Fibroblast of the aortic adventitia (primary cell): ENCODE measurements at places on chromosomes 1 and 21. TPM values are rescaled to one million over a fixed set of nuclear protein-coding genes. Genes with fewer than 3 reads are reported as not detected.

DNA sequence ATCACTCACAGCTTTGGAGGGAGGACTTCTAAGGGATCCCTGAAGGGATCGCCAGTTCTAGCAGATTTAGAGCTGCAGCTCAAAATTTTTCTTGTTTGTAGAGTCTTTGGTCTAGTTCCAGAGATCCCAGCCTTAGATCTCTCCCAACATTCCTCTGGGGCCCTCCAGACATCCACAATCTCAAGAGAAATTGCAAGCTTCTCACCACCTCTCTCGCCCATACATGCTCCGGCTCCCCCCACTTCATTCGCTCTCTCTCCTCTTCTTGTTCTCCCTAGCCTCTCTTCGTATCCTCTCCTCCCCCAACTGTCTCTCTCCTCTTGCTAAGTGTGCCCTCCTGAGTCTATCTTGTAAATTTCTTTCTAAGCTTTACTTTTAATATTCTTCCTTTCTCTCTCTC, 15.1 kb upstream of the TUT4 start:
- peak; percentile 30 for DNase-seq

OTUD3 gene
- total RNA-seq: 5.8 and 7.0 TPM in 2 replicates

- DNase-seq: no peak
Observed at GRCh38 chr1:219963432-219963831, 35.1 kb upstream of the SLC30A10 start.

TAS1R3 gene
- 0.09 and 0.57 TPM in 2 replicates for total RNA-seq

DIO1 gene
- not detected in 2 replicates for total RNA-seq

DNA sequence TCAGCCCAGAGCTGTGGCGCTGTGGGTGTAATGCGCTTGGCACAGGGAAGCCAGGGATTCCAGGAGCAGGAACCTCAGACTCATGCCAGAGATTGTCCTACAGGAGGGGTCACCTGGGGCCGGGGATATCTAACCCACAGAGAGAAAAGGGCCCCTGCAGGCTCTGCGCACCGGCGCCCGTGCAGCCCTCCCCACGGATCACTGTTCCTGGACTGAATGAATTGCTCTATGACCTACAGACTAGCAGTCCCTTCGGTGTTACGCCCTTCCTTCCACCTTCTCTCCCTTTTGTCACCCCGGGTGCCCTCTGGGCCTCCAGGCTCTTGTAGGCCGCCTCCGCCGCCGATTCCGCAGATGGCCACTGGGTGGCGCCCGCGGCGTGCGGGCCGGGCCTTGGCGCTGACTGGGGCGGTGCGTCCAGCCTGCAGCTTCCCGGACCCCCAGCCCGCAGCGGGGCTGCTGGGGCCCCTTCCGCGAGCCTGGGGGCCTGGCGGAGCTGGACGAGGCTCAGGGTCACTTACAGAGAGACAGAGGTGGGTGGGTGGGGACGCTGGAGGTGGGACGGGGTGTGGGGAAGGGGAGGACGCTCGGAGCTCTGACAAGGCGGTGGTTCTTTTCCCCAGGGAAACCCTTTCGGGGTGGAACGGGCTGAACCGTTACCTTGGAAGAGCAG, 101.3 kb downstream of the IER5 start:
- DNase-seq: peak; percentile 51

DNA sequence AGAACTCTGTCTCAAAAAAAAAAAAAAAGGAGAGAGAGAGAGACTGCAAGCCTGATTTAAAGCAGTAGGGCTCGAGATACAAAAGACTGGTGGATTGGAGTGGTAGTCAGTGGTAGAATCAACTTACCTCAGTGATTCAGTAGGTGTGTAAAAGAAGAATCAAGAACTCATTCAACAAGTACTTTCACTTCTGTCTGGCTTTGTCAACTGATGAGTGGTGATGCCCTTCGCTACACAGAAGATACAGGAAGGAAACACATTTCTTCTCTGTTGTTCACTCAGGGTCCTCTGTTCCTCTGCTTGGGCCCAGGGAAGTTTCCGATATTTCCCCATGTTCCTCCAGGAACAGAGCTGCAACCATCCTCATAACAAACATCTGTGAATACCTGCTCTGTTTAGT, 68.6 kb upstream of the COG2 start:
- no peak for DNase-seq

LDLRAD1 gene
- not detected in 2 replicates for total RNA-seq

- no peak for DNase-seq
Observed at GRCh38 chr1:164886101-164886500, 327.1 kb downstream of the PBX1 start.

ADCY10 gene
- 0.09 and 0.25 TPM in 2 replicates for total RNA-seq

C1orf141 gene
- total RNA-seq: 0.65 TPM in 1 of 2 replicates, not detected in the other
